ENCODE measurements at places on chromosomes 11 and 22.

GRCh38 chr11:128658502-128658901, 35.4 kb upstream of the FLI1 start:
- DNase-seq, result no peak

- DNase-seq, result no peak
These were observed 81.6 kb upstream of the SORL1-AS1 start for GRCh38 chr11:121534131-121535093.

- DNase-seq, result no peak
These were observed 29.9 kb downstream of the SFI1 start for GRCh38 chr22:31526270-31526669.

DNA sequence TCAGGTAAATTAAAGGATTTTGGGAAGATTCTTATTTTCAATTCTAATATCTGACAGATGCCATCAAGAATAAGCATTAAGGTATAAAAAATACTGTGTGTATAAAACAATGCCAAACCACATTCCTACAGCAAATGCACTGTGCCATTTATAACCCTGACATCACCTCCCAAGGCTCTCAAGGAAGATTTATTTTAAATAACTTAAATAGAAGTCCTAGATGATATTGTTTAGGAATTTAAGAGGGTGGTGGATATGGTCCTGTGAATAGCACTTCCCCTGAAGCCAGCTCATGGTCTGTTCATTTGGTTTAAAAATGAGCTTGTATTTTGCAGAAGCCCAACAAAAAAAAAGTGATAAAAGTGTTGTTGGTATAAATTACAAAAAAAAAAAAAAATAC, 32.1 kb downstream of the PPIL2 start:
- no peak for DNase-seq

DNA sequence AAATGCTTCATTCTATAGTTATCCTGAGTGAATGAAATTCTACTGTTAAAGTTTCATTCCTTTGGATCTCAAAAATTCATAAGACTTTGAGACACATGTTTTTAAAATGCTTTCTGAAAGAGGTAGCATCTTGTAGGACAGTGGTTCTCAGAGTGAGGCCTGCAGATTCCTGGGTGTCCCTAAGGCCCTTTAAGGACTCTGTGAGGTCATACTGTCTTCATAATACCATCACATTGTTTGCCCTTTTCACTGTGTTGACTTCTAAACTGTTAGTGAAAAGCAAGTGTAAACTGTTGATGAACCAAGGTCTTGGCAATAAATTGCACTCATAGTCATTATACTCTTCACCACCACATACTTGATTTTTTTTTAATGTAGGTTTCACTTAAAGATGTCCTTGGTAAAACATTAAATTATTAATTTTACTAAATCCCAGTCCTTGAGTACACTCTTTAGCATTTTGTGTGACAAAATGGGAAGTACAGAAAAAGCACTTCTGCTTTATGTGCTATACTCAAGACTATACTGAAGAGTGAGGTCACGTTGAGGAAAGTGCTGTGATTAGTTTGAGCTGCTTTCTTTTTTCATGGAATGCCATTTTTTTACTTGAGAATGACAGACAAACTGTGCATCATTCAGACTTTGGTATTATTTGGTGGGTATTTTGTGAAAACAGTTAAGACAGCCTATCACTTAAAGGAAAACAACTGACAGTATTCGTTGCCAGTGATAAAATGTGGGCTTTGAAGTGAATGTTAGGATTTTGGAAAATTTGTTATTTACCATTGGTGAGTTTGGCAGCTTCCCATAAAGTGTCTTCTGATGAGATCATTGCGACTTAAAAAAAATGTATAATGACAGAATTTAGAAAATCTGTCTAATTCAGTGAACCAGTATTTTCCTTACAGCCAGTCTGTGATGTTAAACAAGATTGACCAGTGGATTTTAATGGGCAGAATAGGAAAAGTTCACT, 61.1 kb downstream of the SPECC1L start:
- DNase-seq, result peak; percentile 23

DNA sequence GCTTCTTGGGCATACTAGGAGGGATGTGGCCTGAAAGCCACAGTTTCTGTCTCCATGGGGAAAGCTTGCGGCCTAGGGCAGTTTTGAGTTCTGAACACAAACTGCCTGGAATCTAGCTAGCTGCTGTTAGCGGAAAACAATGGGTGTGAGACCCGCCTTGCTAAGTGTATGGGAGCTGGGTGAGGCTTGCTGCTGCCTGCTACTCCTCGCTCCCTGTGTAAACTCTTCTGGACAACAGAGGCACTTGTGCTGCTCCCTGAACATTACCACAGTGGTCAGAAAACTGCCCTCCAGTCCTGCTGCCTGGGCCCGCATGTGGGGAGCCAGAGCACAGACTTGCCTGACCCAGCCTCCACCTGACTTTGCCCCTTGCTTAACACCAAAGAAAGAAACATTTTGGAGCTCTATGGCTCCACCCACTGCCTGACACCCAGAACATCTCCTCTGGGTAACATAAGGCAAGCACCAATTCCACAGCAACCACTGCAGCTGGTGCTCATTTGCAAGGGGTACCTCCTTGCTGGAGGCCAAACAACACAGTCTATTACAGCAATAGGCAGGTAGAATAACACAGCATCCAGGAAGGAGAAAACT, 766.3 kb upstream of the RAG2 start:
- no peak for DNase-seq

DNA sequence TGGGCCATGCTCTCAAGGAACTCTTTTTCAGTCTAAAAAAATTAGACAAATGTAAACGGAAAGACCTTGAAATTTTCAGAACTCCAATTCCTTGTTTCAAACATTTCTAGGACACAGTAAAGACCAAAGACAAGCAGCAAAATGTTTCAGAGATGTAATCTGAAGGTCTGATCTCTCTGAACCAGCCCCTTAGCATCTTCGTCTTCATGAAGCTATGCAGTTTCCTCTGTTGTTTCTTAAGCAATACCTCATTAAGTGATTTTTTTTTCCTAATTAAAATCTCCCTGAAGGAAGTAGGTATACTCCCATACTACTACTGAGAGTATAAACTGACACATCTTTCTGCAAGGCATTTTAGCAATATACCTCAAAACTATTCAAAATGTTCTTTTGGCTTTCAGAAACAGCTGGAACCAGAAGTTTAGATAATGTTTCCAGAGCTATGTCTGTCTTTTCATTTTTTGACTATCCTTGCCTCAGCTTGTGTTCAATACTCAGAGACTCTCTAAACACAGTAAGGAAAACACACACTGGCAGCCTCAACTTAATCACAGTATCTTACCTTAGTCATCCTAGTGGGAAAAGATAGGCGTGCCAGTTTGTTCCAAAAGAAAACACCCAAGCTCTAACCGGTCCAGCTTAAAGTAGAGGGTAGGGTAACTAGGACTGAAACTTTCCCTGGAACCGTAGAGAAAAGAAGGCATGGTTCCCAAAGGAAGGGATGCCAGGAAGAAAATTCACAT, 25.1 kb downstream of the SBF2 start:
- DNase-seq, result no peak

- DNase-seq, result peak; percentile 55
These were observed 4.9 kb upstream of the TMEM132A start for GRCh38 chr11:60919320-60919719.

DNA sequence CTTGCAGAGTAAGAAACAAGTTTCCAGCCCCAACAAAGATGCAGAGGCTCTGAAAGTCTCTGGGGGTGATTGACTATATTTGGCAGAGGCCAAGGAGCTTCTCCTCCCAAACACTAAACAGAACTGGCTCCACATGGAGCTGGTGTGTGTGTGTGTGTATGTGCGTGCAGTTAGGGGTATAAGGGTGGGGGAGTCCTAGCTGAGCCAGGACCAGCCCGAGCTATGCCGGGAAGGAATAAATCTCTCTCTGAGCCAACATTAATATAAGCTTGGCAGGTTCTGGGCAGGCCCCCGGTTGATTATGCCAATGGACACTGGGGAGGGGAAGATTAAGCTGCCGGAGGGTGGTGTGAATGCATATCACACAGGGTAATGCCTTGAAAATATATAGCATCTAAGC, 324.2 kb downstream of the MIAT start:
- DNase-seq, result no peak

- no peak for DNase-seq
These were observed 2.1 kb upstream of the MTFP1 start for GRCh38 chr22:30423301-30423958.

- DNase-seq, result no peak
These were observed 92.1 kb downstream of the CACNA1I start for GRCh38 chr22:39662686-39663052.

- DNase-seq, result peak; percentile 7
These were observed 188.3 kb upstream of the BLID start for GRCh38 chr11:122304306-122304705.

- no peak for DNase-seq
These were observed 10.6 kb downstream of the KCNC1 start for GRCh38 chr11:17745023-17745772.

- DNase-seq, result peak; percentile 20
These were observed 54.4 kb downstream of the TRAF6 start for GRCh38 chr11:36455658-36456111.

DNA sequence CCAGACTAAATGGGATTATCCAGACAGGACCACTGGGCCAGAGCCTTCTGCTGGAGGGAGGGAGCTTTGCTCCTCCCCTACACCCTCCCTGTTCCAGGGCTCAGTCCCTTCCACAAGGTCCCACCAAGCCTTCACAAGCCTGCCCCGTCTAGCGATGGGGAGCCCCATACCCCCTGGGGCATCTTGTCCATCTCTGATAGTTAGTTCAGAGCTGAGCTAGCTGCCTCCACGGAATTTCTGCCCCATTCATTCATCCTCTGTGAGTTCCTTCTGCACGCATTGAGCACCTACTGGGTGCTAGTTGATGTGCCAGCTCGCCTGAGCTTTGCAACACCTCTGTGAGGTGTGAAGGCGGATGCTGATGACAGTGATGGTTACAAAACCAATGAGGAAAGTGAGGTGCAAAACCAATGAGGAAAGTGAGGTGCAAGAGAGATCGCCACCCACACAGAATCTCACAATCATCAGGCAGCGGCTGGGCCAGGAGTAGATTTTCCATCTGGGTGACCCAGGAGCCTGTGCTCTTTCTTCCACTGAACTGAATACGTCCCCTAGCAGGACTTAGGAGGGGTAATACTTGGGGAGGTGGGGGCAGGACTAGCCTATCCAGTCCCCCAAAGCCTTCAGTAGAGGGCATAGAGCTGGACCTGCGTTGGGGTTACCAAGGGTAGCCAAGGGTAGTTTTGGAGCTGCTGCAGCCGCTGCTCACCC, 21.5 kb upstream of the CBX7 start:
- DNase-seq, result no peak
